Neural crest cell (in vitro differentiated cells): ENCODE measurements at places on chromosomes 5 and 9.

- DNase-seq = no peak
These were observed 356.3 kb downstream of the BNC2 start for GRCh38 chr9:16514131-16514530.

- peak; percentile 92 for DNase-seq
These were observed 2.8 kb upstream of the MYORG start for GRCh38 chr9:34379334-34380033.

DNA sequence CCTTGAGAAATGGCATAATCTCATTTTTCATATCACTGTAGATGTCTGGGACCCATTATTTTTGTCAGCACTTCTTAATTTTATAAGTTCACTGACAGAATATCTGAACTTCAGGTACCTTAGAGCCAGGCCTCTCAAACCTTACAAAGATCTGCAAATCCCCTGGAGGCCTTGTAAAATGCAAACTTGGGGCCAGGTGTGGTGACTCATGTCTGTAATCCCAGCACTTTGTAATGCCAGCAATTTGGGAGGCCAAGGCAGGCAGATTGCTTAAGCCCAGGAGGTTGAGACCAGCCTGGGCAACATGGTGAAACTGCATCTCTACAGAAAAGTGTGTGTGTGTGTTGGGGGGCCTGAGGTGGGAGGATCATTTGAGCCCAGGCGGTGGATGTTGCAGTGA lies 30.8 kb downstream of the RASGRF2 start:
- no peak for DNase-seq

DNA sequence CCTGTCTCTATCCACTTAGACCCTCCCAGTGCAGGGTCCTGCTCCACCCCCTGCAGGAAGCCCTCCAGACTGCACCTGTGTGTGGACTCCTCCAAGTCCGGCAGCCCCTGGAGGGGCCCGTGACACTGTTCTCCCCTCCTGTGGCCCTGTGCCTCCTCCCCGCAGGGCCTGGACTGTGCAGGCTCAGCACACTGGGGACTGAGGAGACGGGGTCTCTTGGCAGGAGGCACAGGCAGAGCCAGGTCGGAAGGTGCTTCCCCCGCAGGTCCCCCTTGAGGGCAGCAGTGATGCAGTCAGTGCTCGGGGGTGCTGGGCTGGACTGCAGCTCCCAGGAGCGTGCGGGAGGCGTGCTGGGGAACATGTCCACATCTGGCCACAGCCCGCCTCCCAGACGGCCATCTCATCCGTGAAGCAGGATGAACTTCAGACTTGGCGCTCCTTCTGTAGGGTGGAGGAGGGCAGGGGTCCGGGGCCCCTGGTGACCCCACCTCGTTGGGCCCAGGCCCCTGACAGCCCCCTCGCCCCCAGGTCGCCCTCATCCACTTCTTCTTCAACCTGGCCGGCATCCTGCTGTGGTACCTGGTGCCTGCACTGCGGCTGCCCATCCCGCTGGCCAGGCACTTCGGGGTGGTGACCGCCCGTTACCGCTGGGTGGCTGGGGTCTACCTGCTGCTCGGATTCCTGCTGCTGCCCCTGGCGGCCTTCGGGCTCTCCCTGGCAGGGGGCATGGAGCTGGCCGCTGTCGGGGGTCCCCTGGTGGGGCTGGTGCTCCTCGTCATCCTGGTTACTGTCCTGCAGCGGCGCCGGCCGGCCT lies 4.9 kb downstream of the SLC34A3 start:
- no peak for DNase-seq

DNA sequence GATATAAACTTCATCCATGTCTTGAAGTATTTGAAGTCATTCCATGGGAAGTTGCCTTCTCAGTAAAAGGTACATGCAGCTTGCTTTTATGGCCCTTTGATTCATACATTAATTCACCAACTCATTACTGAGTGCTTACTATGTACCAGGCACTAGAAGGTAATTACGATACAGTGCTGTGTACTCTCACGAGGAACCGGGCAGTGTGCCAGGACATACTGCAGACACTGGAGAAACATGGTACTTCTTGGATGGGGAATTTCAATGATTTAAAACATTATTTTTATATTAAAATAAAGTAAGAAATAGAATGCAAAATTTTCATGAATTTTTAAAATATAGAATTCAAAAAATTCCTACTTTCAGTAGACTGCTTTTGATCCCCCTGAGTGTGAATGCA lies 71.4 kb upstream of the WDR41 start:
- DNase-seq = no peak

GRCh38 chr5:168295574-168296201 lies 4.2 kb downstream of the WWC1 start:
- no peak for DNase-seq

DNA sequence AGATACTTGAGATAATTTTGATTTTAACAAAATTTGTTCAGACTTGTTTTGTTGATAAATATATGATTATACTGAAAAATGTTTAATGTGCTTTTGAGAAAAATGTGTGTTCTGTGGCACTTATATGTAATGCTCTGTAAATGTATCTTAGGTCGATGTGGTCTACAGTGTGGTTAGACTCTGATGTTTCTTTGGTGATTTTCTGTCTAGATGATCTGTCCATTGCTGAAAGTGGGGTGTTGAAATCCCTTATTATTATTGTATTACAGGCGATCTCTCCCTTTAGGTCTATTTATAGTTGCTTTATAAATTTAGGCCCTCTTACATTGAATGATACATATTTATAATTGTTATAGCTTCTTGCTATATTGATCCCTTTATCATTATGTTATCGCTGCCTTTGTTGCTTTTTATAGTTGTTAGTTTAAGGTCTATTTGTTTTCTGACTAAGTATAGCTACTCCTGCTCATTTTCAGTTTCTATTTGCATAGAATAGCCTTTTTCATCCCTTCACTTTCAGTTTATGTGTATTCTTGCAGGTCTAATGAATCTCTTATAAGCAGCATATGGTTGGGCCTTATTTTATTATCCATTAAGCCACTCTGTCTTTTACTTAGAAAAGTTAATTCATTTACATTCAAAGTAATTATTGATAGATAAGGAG lies 124.3 kb downstream of the MRPS30 start:
- no peak for DNase-seq

DNA sequence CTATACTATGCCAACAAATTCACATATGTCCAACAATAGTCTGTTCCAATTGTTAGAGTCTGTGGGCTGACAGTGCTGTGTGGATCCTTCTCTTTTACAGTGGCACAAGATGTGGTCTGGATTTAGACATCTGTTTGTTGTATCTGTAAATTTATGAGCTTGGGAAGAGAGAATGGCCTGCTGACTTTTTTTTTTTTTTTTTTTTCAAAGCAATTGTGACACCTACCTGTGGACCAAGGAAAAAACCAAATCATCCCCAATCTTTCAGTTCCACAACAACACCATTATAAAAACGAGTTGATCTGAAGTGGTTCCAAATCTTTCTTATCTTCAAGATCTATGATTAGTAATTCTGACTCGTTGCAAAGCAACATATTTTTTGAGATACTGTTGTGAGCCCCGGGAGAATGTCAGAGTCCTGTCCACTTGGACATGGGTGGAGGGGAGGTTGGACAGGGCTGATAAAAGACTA lies 4.9 kb downstream of the IRX2 start:
- DNase-seq = no peak

DNA sequence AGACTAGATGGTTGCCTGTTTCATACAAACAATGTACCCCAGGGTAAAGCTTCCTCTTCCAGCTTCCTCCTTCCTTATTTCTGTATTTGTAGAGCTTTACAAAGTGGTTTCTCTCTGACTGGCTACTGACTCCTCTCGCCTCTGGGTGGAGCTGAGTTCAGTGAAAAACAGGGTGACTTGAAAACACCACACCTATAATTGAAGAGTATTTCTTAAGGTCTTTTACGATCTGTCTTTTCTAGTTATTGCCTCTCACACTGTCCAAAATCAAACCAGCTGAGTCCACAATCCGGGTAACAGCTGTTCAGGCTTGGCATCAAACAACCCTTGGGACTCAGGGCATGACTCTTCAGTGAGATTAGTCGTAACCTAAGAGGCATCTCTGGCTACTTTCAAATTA lies 200.4 kb downstream of the ARRDC3 start:
- no peak for DNase-seq

DNA sequence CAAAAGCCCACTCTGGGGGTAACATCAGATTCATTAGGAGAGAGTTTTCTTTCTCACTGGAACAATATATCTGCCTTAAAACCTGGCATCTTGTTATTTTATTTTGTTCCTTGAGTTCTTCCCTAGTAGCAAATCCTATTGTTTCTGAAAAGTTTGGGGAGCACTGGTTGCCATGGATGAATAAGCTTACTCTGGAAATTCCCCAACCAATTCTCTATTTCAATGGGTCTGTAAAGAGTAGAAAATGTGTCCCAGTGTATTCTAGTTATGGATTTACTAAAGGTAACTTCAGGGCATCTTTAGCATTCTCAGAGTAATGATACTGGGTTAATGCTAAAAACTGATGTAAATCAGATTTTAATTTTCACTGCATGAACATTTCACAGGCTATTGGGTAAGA lies 94.2 kb upstream of the S1PR3 start:
- no peak for DNase-seq

GRCh38 chr5:157280927-157281326 lies 15.0 kb downstream of the CYFIP2 start:
- DNase-seq = no peak

GRCh38 chr9:89274838-89275237 lies 36.2 kb upstream of the CKS2 start:
- no peak for DNase-seq
